ENCODE measurements at places on chromosomes 11 and 22.

DNA sequence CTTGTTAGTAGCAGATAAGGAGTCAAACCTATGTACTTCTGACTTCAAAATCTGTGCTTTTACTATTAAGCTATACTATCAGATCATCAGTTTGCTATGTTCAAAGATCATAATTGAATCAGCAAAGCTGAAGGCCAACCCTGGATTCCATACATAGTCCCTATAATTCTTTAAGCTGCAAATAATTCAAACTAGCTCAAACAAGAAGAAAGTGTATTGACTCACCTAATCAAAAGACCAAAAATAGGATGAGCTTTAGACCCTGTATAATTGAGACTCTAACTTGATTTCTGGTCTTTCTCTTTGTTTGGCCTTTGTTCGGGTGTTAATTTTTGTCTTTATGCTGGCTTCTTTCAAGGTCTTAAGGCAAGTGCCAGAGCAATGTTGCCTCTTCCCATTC, 213.7 kb downstream of the CWF19L2 start:
- DNase-seq, result no peak

DNA sequence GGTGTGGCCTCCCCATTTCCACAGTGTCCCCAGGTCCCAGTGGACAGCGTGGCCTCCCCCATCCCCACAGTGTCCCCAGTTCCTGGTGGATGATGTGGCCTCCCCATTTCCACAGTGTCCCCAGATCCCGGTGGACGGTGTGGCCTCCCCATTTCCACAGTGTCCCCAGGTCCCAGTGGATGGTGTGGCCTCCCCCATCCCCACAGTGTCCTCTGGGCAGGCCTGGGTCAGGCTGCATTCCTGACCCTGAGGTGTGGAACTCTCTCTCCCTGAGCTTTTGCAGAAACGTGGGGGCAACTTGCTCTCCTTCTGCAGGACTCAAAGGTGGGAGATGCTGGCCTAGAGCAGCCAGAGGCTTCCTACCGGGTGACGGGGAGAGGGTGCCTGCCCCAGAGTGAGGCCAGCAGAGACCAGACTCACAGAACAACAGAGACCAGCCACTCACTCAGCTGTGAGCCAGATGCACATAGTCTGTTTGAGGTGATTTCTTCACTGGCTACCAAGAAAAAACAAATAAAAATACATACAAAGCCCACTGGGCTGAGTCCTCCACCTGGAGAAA, 85.8 kb upstream of the FGF3 start:
- no peak for DNase-seq

DNA sequence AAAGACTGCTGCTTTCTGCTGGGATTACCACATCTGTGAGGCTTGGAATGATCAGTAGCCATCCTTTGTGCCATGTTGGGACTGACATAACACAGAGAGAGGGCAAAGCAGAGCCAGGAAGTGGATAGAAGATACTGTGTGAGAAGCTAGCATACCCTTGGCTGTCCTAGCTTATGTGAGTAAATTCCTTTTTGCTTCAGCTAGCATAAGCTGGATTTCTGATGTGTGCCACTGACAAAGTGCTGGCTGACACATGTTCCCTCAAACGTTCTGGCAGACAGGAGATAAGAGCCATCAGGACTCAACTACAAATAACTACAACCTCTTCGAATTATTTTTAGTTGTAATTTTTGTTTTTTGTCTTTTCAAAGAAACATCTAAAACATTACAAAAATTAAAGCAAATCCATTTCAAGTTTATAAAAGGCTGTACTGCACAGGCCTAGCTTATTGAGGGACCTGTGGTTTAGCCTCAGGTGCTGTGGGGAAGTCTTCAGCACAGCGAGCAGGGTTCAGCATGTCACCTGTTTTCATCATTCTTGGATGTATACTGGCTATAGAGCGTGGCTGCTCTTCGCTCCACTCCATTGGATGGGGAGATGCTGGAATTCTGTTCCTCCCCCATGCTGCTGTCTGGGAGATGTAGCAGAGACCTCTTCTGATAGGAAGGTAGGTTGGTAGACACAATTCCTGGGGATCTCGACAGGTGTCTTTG, 120.9 kb downstream of the SWAP70 start:
- no peak for DNase-seq

DNA sequence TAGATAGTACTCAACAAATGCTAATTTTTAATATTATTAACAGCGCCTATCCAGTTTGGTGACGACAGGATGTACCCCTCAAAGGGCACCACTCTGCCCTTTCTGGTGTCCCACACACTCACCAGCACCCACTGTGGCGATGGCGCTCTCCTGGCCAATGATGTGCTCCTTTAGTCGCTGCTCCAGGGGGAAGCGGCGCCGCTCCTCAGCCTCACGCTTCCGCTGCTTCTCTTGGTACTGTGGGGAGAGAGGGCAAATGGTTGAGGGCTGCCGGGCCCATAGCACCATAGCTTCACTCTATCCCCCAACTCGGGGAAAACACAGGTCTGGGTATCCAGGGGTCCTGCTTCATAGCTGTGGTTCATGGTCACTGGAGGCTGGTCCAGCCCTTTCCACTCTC, 73.0 kb upstream of the PHOX2A start:
- no peak for DNase-seq

GRCh38 chr11:17760102-17761029, 25.8 kb downstream of the KCNC1 start:
- no peak for DNase-seq

- no peak for DNase-seq
These were observed 27.9 kb downstream of the NOX4 start for GRCh38 chr11:89463266-89463780.

GRCh38 chr22:22397292-22397870, 111.2 kb downstream of the ZNF280B start:
- DNase-seq, result no peak

GRCh38 chr22:50167689-50168489, 2.6 kb upstream of the PANX2 start:
- no peak for DNase-seq

- DNase-seq, result no peak
These were observed 682.8 kb downstream of the TBC1D22A start for GRCh38 chr22:47445212-47445611.

- peak; percentile 74 for DNase-seq
These were observed 11.4 kb upstream of the CAT start for GRCh38 chr11:34427186-34427805.

GRCh38 chr11:96038046-96038445, 114.1 kb upstream of the MTMR2 start:
- DNase-seq, result no peak

DNA sequence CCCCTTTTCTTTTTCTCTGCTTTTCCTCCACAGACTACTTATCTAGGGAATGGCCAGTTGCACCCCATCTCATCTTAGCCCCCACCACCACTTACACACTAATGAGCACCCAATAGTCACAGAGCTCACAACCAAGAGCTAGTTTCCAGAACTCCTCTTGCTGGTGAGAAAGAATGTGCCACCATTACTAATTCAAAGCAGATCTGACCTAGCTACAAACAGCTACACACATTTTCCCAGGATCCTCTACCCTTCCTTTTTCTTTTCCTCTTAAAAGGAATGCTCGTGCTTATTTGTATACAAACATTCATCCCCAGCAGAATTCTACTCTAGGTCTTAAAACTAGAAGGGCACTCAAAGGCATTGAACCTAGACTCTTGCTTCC, 136.8 kb downstream of the CD44 start:
- no peak for DNase-seq

DNA sequence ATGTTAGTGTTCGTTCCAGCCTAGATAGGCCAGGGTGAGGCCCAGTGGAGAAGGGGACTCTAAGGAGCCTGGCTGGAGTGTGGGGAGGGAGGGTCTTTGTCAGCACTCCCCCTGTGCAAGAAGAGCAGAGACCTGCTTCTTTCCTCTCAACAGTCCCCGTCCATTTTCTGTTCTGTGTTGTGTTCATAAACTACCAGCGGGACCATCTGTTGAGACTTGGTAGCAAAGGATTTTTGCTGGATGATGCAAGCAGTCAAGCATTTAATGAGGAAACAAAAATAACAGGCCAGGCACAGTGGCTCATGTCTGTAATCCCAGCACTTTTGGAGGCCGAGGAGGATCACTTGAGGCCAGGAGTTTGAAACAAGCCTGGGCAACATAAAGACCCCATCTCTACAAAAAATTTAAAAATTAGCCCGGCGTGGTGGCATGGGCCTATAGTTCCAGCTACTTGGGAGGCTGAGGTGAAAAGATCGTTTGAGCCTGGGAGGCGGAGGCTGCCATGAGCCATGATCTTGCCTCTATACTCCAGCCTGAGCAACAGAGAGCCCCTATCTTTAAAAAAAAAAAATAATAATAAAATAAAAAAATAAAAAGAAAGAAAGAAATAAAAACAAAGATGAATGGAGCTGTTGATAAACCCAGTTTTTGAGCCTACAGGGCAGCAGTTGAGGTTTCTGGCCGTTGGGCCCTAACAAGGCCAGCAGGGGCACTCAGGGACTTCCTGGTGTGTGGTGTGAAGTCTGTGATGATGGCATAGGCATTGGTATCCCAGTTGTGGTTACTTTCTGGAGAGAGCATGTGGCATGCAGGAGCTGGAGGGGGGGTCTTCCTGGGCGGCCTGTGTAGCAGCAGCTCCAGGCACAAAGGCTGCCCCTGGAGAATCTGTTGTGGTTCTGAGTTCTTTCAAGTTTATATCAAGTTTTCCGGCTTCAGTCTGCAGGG, 1.7 kb upstream of the TXNRD2 start:
- DNase-seq, result peak; percentile 68

DNA sequence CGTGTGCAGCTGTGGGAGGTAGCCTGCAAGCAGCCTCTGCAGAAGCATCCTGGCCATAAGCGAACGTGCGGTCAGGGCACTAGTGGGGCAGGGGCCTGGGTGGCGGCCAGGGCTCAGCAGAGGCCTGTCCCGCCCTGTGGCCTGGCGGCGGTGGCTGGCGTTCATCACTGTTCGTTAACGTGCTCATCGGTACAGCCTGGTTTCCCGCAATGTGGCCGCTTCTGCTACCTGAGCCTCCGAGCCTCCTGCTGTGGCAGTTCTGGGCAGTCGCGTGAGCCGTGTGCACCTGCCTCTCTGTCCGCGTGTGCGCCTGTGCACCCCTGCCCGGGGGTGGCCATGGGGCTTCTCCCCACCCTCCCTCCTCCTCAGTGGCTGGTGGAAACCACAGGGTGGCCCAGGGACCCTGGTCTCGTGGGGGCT, 117.9 kb downstream of the KCNQ1OT1 start:
- DNase-seq, result no peak

- no peak for DNase-seq
These were observed 35.7 kb upstream of the DKK3 start for GRCh38 chr11:12043959-12044791.

GRCh38 chr11:108197351-108197750, 25.1 kb downstream of the NPAT start:
- DNase-seq, result no peak

GRCh38 chr11:79437278-79437980, 3.4 kb downstream of the TENM4 start:
- no peak for DNase-seq

DNA sequence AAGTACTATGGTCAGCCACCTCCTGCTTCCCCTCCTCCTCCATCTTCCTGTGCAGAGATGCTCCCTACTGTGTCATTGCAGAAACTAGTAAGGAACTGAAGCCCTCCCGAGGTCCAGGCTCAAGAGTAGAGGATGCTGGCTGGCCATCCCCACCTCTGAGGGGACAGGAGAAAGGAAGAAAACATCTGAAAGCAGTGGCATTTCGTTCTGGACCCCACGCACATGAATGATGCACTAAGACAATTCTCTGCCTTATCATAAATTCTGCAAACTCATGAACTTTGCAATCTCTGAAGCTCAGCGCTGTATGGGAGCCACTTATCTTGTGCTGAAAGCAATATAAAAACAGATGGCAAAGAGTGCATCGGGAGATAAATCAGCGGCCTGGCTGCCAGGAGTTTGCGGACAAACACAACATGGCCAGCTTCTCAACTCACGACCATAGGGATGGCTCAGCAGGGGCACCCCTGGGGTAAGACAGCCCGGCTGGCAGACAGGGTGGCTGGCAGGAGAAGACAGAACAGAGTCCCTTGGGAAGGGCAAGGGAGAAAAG, 306.4 kb downstream of the NXPE2 start:
- no peak for DNase-seq

GRCh38 chr11:64296830-64297698, 3.1 kb upstream of the CATSPERZ start:
- no peak for DNase-seq

DNA sequence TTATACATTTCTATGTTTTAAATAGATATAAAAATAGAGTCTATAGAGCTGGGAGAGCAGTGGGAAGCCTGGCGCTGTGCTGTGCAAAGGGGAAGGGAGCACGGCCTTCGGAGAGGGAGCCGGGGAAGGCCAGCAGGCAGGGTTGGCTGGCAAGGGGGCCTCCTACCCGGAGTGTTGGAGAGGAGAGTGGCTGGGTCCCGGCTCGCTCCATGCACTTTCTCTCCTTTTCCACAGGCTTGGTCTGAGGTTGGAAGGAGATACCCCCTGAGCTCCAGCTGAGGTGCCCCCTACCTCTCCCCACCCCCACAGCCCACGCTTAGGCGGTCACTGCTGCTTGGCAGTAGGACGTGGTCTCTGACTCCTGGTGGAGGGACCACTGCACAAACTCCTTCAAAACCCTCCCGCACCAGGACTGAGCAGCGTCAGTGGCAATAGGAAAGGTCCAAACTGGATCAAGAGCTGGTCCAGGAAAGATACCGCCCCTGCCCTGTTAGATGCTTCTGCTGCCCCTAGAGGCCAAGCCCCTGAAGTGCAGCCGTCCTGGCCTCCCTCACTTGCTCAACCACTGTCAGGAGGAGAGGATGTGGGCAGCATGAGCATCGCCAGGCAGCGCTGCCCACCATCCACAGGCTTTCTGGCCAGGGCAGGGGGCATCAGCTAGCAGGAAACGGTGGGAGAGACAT, 52.9 kb downstream of the SYT13 start:
- DNase-seq, result no peak

GRCh38 chr11:119181677-119182412, 3.4 kb upstream of the NHERF4 start:
- peak; percentile 86 for DNase-seq

GRCh38 chr11:131687291-131688047, 317.1 kb downstream of the NTM start:
- no peak for DNase-seq

Measured in GF-D8 (cell line).